ENCODE measurements at places on chromosomes 11 and 22.

- no peak for DNase-seq
These were observed 26.0 kb downstream of the SLC22A6 start for GRCh38 chr11:62958547-62959421.

- DNase-seq = no peak
These were observed 116.8 kb downstream of the MED15 start for GRCh38 chr22:20624161-20624616.

- DNase-seq = no peak
These were observed 55.2 kb upstream of the MPEG1 start for GRCh38 chr11:59267736-59268475.

DNA sequence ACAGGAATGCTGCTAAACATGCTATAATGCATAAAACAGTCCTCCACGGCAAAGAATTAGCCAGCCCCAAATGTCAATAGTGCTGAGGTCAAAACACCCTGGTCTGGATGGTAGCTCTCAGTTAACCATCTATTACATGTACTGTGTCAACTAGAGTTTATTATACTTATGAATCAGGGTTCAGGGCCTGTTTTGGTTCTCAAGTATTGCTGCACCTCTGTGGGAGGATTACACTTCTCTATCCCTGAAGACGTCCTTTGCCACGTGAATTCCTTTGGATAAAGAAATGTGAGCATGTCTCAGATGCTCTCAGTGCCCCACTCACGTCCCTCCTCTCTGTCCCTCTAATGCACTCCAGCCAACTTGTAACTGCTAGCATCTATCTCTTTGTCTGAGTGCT lies 53.4 kb downstream of the SLC1A2 start:
- no peak for DNase-seq

GRCh38 chr11:71180694-71181470 lies 71.5 kb downstream of the SHANK2 start:
- DNase-seq = no peak

GRCh38 chr11:122804796-122805195 lies 33.5 kb upstream of the CRTAM start:
- DNase-seq = no peak

DNA sequence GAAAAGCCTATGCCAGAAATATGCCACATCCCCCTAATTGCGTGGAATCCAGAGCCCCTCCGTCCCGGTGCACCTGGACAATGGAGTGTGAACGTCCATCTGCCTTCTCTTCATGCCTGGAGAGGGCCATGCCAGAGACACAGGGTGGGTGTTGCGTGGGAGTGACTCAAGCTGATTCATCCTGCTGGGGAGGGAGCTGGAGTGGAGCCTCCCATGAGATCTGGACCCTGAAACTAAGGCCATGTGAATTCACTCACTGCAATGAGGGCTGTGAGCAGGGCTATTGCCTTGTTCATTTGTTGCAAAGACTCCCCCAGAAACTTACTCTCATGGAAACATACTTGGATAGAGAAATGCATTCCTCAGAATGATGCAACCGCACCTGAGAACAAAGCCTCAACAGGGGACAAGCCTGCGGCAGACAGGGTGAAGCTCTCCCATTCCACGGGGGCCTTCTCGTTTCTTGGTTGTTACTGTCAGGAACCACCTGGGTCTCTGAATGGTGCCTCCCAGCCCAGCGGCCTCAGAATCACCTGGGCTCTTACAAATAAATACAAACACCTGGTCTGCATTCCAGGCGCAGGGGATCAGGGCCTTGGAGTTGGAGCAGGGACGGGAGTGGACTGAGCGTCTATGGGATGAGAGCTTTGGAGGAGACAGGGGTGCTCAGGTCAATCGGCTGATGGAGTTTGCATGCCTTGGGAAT lies 1031.2 kb downstream of the BRD1 start:
- no peak for DNase-seq

GRCh38 chr22:30262917-30263741 lies 3.5 kb downstream of the OSM start:
- DNase-seq = no peak

GRCh38 chr11:32433914-32434355 lies 1.4 kb downstream of the WT1 start:
- no peak for DNase-seq

DNA sequence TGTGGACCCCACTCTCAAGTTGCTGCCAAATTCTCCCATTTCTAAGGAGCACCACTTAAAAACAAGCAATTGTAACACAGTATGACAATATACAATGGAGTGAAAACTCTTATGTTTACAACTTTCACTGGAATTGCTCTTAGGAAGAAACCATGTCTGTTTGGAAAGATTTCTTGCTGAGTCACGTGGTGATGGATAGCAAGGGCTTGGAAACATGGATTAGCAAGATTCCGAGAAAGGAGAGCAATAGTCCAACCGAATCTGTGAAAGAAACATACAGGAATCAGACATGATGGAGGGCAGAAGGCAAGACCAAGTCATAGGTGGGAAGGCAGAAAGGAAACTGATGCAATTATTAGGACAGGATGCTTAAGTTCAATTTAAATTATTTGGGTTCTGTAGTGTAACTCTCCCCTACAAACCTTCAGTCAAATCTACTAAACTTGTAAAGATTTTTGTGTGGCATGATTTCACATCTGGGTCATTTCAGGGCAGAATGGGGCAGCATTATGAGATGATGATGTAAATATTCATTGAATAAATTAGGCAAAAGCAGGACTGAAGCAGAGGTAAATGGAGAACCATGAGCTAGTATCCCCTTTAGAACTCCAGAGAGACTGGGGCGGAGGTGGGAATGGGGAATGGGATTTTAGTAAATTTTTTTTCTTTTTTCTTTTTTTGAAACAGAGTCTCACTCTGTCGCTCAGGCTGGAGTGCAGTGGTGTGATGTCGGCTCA lies 27.8 kb upstream of the THY1 start:
- no peak for DNase-seq

GRCh38 chr22:44382116-44383038 lies 69.6 kb upstream of the SHISAL1 start:
- no peak for DNase-seq

DNA sequence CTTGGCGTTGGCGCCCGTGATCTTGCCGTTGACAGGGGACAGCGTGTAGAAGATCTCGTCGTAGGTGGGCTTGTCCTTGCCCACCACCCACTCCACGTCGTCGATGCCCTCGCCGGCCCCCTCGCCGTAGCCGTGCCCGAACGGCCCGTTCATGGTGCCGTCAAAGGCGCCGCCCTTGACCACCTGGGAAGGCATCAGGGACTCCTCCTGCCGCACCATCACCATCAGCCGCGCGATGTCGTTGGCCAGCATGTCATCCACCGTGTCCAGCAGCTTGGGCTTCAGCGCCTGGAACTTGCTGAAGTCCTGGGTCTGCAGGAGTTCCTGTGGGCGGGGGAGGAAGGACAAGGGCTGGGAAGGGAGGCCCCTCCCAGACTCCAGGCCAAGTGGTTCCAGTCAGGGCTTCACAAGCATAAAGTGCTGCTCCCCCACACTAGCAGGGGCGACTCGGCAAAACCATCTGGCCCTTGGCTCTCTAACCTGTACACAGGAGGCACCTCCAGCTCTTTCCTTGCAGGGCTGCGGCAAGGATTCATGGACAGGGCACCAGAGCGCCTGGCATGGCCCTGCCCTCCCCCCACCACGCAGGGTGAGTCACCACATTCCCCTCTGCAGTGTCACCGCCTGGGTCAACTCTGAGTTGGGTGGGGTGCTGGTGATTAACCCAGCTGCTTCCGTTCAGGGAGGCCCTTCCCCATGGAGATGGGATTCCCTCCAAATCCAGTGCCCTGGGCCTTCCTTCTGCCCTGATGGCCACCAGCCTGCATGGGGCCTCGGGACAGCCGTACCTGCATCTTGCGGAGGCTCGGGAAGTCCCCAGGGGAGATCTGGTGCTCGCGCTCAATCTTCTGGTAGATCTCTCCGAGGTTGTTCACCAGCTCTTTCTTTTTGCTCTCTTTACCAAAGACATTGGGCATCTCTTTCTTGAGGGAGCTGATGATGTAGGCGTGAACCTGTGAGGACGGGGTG lies 10.4 kb upstream of the CDC42BPG start:
- no peak for DNase-seq

GRCh38 chr11:72597721-72598120 lies 76.5 kb downstream of the PDE2A start:
- no peak for DNase-seq

DNA sequence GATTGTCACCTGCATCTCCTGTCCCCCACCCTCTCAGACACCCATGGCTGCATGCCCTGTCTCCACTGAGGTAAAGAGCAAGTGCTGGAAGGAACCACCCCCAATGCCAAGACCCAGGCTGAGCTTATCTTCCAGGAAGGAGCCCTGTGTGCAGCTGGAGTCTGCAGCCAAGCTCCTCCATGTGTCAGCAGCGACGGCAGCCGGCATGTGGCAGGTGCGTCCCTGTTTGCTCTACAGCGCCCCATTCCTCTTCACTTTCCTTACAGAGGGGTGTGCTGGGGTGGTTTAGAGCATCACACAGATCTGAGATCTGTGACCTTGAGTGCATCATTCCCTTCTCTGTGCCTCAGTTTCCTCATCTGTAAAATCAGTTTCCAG lies 7.7 kb upstream of the MN1 start:
- no peak for DNase-seq

- no peak for DNase-seq
These were observed 163.3 kb downstream of the CASP12 start for GRCh38 chr11:104734998-104735397.

- no peak for DNase-seq
These were observed 368.3 kb downstream of the CADM1 start for GRCh38 chr11:115135936-115136335.

- no peak for DNase-seq
These were observed 307.1 kb upstream of the KIRREL3 start for GRCh38 chr11:127307700-127308099.

DNA sequence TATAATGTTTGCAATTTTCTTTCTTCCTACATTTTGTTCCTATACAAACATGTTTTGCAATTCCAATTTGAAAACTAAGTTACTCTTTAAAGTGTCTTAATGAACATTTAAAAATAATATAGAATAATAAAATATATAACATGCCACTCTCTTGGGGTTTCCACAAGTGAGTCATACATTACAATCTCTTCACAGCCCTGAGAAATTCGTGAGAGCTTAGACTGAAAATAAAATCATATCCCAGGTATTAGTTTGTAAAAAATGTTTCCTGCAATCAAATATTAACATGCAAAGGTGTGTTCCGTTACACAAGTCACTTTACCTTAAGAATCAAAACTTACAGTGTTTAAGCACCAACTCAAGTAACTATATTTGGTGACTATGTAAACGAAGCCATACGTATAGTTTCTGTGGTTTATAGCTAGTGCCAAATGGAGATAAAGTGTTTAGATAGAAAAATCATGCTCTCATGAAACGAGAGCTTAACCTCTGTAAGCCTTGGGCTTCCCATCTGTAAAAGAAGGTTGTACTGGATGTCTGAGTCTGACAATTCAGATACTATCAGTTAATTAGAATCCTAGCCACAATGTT lies 253.6 kb upstream of the ANO3 start:
- no peak for DNase-seq

GRCh38 chr11:1642288-1643145 lies 12.9 kb downstream of the KRTAP5-5 start:
- DNase-seq = no peak

DNA sequence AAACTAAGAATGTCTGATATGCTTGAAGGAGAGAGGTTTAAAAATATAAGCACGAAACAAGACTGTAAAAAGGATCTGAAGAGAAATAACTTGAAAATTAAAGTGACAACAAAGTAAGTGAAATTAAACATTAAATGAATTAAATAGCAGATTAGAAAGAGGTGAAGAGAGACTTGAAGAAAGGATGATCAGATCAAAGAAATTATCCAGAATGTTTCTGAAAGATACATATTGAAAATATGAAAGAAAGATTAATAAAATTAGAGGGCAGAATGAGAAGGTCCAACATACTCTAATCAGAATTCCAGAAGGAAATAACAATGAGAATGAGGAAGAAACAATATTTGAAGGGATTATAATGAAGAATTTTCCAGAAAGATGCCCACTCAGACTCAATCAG lies 151.1 kb downstream of the FAM76B start:
- DNase-seq = no peak

GRCh38 chr22:29330753-29331152 lies 15.3 kb upstream of the RASL10A start:
- DNase-seq = no peak

DNA sequence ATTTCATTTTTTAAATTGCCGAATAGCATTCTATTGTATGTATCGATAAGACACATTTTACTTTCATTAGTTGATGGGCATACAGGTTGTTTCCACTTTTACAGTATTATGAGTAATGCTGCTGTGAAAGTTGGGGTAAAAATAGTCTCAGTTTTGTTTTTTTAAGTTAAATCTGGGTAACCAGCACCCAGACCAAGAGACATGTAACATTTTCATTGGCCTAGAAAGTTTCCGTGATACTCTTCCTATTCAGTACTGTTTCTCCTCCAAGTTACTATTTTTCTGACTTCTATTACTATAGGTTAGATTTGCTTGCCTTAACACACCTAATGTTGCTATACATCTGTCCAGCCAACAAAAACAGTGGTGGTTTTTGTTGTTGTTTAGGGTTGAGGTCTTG lies 12.3 kb downstream of the IPO7 start:
- no peak for DNase-seq

Measured in stimulated activated CD4-positive, alpha-beta T cell treated with anti-CD3 and anti-CD28 coated beads, Interleukin-12 subunit alpha, Interleukin-12 subunit beta, amount 100 ng/mL, for 24 hours (primary cell).